ENCODE measurements at places on chromosomes 11 and 22.

DNA sequence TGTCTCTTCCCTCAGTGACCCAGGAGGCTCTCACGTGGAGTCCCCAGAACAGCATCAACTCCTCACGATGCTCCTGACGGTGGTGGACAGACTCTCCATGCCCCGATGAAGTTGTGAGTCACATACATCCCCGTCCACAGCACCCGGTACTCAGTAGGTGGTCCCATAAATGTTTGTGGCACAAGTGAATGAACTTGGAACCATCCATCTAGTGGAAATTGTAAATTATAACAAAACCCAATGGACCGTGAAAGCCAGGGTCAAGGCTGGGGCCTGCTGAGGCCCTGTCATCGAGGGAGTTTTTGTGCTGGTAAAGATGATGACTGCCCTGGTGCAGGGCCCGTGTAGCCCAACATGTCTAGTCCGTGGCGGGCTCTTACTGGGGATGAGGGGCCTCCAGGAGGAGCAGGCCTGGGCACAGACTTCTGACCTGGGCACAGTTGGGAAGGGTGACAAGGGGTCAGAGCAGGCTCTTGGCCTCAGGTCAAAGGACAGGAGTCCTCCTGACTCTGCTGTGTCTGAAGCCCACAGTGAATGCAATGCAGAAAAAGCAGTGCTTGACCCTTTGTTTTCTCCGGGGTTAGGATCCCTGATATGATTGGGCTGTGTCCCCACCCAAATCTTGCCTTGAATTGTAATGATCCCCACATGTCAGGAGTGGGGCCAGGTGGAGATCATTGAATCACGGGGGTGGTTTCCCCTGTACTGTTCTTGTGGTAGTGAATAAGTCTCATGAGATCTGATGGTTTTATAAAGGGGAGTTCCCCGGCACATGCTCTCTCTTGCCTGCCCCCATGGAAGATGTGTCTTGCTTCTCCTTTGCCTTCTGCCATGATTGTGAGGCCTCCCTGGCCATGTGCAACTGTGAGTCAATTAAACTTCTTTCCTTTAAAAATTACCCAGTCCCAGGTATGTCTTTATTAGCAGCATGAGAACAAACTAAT lies 20.0 kb upstream of the SMIM38 start:
- no peak for DNase-seq

DNA sequence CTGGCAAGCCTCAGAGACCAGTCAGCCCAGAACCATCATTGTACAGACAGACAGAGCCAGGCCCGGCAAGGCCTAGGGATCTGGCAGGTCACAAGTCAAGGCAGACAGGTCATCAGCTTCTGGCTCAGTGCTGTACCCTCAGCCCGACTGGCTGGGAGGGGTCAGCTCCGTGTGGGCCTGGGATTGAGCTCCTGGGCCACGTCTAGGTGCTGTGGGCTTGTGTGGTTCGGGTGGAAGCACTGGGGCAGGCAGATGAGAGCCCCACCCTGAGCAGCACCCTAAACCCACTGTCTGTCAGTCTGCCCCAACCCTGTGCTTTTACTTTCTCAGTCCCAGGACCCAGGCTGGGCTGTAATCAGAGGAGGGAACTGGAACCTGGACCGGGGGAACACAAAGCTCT lies 26.9 kb upstream of the P2RY2 start:
- no peak for DNase-seq

DNA sequence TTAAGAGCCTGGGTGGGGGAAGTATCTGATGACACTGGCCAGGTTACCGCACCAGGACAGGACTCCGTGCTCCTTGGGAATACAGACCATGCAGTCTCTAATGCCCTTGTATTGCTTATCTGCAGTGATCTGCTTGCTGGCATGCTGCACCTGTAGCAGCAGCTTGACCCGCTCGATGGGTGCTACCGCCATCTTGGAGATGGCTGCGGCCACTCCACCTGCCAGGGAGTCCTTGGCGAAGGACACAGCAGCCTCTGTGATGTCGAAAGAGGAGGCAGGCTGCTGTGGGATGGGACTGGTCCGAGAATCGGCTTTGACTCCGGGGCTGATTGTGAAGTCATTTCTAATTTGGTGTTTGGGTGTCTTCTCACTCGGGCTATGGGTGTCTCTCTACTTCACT lies 3.1 kb downstream of the WBP2NL start:
- no peak for DNase-seq

- no peak for DNase-seq
Observed at GRCh38 chr11:43578346-43579170, 102.0 kb upstream of the HSD17B12 start.

GRCh38 chr11:18802381-18803257 lies 11.0 kb upstream of the PTPN5 start:
- peak; percentile 13 for DNase-seq

- DNase-seq, result no peak
Observed at GRCh38 chr11:117407016-117407415, 79.4 kb downstream of the CEP164 start.

- no peak for DNase-seq
Observed at GRCh38 chr11:36155124-36155561, 134.1 kb downstream of the COMMD9 start.
